ENCODE measurements at places on chromosomes 2 and 18. TPM values are rescaled to one million over a fixed set of nuclear protein-coding genes. Genes with fewer than 3 reads are reported as not detected.

DNA sequence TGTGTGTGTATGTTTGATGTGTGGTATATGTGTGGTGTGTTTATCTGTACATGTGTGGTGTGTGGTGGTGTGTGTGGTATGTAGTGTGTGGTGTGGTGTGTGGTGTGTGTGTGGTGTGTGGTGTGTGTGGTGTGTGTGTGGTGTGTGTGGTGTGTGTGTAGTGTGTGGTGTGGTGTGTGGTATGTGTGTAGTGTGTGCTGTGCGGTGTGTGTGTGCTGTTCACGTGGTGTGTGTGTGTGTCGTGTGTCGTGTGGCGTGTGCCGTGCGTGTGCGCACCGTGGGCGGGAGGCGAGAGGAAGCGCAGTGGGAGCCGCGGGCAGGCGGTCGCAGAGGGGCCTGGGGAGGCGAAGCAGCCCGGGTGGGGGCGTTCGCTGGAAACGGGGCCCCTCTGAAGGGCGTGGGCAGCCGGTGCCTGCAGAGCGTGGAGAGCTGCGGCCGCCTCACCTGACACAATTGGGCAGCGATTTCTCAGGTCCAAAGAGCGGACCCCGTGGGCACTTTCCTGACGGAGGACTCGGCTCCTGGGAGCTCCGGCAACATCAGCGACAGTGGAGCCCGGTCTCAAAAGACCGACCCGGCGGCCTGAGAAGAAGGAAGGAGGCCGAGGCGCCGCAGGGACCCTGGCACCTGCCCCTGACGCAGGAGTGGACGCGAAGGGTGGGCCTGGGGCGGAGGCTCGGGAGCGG is 741.1 kb upstream of the SALL3 start:
- no peak for DNase-seq

DNA sequence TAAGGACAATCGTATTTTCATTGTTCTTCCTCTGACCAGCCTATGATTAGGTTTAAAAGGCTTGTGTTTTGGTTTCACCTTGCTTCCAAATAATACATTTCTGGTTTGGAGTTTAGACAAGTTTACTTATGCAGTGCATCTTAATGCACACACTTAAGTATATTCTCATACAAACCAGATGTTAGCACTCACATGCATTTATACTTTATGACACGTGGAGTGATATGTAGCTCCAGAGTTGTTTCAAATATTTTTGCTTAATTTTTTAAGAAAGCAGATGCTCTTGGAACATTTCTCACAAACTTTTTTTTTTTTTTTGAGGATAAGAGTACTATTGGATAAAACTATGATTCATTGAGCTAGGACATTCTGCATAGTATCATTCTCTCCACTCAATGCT is 109.9 kb downstream of the PDE1A start:
- no peak for DNase-seq

GRCh38 chr18:55983433-55983832 is 395.4 kb upstream of the TCF4 start:
- DNase-seq = no peak

DNA sequence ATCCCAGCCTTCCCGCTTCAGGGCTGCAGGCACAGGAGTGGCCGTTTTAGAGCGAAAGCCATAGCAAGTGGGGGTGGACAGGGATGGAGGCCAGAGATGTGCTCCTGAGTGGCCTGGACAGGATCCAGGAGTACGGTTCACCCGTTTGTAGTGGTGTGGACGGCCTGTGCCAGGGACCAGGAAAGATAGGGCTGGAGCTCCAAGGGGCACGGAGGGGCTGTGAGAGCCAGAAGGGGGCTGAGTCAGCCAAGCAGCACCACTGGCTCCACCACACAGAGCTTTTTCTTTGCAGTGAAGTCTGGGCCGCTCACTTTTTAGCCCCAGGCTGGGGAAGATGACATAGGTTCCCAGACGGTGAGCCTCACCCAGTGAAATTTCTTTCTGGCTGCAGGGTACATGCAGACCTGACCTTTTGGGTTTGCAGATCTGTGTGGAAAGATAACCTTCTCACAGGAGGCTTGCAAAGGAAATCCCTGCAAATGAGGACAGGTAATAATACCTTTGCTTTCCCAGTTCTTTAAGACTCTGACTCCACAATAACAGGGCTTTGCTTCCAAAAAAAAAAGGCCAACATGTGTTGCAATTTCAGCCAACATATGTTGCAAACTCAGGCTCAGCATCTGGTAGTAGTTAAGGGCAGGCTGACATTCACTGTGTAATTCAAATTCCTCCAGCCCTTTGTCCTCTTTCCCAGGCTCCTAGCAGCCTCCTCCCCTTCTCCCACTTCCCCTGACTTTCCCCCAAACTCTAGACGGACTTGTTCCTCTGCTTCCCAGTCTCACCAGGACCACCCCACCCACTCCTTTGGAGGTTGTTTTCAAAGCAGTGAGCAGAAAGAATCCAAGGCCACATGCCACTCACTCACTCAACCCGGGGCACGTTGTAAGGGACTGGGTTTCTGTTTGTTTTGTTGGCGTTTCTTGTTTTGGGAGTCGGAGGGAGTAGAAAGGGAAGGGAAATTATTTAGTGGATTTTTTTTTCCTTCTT is 20.3 kb upstream of the LAPTM4A start:
- no peak for DNase-seq

GRCh38 chr2:85577386-85578242 is at the start of gene VAMP8:
VAMP8 (plus strand) TSS chr2:85577586; CDS start chr2:85577647, 61 bp downstream.
- DNase-seq = no peak

DNA sequence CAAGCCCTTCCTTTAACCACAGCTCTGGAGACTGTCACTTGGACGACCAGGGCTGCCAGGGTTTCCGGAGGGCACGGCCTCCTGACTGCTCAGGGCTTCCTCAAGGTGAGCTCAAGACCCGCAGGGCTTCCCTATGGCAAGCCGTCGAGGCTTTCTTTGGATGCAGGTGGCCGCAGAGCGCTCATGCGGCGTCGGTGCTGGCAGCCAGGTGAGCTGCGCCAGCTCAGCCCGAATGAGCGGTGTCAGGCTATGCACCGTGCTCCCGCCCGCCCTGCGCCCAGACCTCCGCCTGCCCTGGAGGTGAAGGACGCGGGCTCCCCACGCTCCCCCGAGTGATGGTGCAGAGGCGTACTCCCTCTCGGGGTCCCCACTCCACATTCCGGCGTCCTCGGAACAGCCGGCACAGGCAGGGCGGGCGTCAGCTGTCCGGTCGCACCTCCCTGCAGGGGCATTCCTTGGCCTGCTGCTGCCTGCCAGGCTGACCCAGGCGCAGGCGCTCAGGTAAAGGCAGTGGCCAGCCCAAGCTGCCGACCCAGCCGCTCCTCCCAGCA is 20.8 kb upstream of the TUBB6 start:
- no peak for DNase-seq

- DNase-seq = peak; percentile 62
Observed at GRCh38 chr18:3062798-3063680, 50.1 kb upstream of the LPIN2 start.

GRCh38 chr2:151733771-151734672 is at the start of gene NEB:
NEB (minus strand) TSS chr2:151734476; CDS start chr2:151733156, 1,320 bp downstream.
- no peak for DNase-seq

DNA sequence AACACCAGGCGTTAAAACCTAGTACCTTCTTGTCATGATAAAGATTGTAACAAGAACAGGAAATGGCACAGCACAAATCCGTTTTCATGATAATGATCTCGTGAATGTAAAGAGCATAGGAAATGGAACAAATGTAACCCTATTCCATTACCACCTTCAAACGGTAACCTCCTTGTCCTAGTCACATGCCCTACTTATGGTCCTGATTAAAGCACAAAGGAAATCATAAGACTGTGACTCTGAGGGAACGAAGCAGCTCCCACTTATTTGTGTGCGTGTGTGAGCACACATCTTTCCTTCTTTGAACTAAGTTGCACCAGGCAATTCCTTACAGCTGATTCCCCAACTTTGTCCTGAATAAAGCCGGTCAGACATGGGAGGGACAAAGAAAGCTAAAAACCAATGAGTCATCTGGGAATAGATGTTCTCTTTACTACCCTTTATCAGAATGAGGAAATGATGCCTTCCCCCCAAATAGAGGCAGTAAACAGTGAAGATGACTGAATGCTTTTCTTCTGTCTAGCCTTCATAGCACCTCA is 192.6 kb downstream of the IKZF2 start:
- DNase-seq = no peak

GRCh38 chr2:29215073-29215472 is 99.9 kb downstream of the CLIP4 start:
- DNase-seq = peak; percentile 9

DNA sequence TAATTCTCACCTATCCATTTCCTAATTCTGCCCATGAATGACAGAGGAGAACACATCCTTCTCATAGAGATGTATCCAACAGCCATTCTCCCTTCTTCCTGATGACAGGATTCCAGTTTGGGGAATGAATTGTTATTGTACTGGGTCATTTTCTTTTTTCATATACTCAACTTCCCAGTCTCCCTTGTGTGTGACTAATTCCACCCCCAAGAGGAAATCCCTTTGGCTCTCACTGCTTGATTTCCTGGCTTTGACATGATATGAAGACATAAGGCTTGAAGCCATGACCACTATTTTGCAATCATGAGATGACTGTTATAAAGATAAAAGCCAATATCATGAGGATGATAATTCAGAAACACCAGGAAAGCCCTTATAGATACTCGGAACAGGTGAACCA is 384.7 kb upstream of the ACVR2A start:
- no peak for DNase-seq

DNA sequence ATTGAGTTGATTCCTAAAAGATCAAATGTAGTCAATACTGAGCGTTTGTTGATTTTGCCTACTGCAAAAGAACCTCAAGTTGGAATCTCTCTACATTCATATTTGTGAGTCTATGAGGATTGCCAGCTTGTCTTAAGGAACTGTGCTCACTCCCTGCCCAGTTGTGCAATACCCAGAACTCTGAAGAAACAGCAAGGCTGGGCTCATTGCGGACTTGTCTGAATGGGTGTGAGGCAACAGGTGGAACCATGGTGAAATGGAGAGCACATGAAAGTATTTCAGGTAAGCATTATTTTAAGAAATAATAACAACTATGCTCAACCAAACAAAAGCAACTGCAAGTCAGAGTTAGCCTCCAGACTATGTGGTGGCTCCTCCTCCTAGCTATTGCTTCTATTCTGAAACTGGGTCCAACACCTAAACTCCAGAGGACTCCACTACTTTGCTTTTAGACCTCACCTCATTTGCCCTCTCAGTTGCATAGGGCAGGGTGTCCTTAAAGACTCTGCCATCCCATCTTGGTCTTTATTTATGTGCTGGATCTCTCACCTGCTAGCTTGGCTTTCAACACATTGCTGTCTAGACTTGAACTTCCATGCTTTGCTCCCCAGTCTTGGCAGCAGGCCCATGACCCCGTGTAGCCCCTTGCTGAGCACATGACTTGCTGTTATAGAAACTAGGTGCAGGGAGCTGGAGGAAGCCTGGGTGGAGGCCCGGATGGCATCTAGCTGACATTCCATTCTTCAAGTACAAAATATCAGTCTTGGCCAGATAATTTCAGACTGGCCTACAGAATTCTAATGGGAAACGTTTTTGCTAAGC is 94.8 kb upstream of the ARL5A start:
- no peak for DNase-seq

DNA sequence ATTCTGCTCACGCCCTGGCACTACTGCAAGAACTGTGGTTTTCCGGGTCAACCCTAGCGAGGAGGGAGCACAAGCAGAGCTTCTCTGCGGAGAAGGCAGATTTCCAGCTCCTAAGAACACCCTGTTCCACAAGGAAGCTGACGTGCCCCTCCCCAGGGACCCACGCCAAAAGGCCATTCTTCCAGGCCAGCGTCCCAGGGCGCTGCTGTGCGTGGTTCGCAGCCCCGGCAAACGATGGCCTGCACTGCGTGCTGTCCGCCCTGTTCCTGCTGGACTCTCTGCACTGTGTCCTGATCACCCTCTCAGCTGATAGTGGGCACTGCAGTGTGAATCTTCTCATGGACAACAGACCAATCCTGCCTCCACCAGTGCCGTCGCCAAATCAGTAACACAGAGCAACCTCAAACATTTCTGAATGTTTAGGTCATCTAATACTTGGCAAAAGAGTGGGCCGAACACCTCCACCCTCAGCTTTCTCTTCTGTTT is 49.1 kb downstream of the ADI1 start:
- peak; percentile 30 for DNase-seq

GRCh38 chr2:65554765-65555591 is 122.6 kb upstream of the SPRED2 start:
- no peak for DNase-seq

GRCh38 chr2:227163485-227163997 is 464 bp downstream of the COL4A4 start:
- DNase-seq = no peak

- DNase-seq = no peak
Observed at GRCh38 chr2:236998758-236999157, 86.9 kb upstream of the COPS8 start.

DNA sequence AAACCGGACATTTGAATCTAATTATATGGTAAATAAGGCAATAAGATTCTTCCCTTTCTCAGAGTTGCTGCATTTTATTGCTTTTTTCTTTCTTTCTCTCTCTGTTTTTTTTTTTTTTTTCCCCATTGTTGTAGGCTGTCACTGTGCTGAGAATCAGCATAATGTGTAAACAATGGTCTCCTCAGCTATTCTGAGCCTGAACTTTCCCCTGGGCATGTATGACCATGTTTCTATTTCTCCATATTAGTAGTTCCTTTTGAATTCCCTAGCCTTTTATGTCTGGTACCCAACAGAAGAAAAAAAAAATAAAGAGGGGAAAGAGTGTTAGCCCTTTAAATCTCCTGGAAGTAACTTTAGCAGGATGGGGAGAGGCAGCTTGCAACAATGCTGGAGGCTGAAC is 1862.5 kb downstream of the SUCLG1 start:
- DNase-seq = no peak

GRCh38 chr18:213966-214365 is 53.9 kb downstream of the THOC1 start:
- DNase-seq = no peak

DNA sequence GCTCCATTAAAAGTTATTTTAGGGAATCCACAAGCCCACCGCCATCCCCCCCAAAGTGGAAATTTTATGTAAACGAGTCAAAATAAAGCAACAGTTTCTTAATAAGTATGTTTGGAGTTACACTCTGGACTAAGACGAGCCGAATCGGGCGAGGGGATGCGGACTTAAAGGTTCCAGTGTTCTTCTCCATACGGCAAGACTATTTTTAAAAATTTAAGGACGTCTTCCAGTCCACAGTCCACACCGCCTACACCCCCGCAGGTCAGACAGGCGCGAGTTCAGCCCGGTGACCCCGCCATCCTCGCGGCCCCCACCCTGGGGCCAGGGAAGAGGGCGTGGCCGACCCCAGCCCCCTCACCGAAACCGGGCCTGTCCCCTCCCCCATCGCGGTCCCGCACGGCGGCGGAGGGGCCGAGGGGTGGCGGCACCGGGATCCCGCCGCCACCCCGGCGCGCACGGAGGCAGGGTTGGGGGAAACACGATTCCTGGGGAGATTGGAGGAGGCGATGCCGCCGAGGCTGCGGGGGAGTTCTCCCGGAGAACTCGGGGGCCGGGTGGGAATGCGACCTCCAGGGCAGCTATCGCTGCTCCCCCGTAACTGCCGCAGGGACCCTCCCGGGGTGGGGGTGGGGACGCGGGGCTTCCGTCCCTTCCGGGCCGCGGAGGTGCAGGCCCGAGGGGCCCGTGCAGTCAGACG is 24.5 kb upstream of the SMAD7 start:
- DNase-seq = no peak

Gene CACNB4
- 71.4 TPM for total RNA-seq

Gene EVX2
- total RNA-seq = not detected

Gene INO80D
- 31.3 TPM for total RNA-seq

Gene GKN1
- total RNA-seq = not detected

Gene LYPD6
- 6.9 TPM for total RNA-seq

Gene CD226
- total RNA-seq = 3.4 TPM

Data from dorsolateral prefrontal cortex (tissue), 122 donors.